Transverse colon (tissue), 4 donors: ENCODE measurements at places on chromosomes 16 and 17. TPM values are rescaled to one million over a fixed set of nuclear protein-coding genes. Genes with fewer than 3 reads are reported as not detected.

DNA sequence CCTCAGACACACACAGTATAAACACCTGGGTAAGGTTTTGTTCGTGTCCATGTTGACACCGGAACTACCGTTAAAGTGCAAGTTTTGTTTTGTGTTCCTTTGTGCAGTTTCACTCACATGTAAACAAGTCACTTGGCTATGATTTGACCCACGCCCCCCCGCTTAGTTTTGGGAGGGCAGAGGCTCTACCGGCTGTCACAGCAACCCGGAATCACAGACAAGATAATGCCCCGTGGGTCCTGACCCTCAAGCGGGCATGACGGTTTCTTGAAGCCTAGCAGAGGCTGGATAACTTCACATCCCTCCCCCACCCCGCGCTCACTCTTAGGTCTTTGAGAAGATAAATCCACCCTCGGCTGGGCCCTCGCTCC is 1.7 kb downstream of the RASD1 start:
- peaks cover 7% of the 10 kb centered on the region for H3K27me3 ChIP-seq
- H3K36me3 ChIP-seq: no peaks in the 10 kb centered on the region
- H3K4me3 ChIP-seq: peak overlapping the region; percentile 61
- H3K4me1 ChIP-seq: peaks cover 28% of the 10 kb centered on the region
- peak overlapping the region; percentile 87 for H3K27ac ChIP-seq

Gene CES3
- total RNA-seq: 326 TPM

Gene GGT6
- total RNA-seq: 308 TPM

DNA sequence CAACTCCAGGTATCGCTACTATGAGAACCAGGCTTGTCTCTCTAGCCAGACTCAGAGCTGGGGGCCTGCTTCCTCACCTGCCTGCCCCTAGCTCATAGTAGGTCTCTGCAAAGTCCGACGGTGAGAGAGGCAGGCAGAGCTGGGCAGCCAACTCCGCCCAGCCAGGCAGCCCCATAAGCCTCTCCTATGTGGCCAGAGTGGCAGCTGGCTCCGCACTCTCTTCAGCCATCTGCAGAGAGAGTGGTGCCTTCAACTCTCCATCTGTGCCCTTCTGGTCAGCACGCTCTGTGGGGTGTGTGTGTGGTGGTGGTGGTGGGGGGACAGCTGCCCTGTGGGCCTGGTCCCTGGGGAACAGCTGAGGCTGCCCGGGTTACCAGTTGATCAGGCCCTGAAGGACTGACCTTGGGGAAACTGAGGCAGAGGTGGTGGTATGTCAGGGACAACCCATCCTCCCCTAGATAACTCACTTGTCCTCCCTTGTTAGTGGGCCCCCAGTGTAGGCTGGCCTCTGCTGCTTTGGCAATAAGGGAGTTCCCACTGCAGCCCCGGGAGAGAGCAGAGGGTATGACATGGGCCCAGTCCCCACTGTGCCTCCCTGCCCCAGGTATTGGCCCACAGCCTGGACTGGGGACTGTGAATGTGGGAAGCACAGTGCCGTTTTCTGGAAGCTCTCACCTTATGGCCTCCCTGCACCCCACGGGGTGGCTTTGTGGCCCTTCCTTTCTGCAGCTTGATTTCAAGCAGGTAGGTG is 1.8 kb upstream of the ADGRG1 start:
- peaks cover 8% of the 10 kb centered on the region for H3K27me3 ChIP-seq
- no peaks in the 10 kb centered on the region for H3K36me3 ChIP-seq
- peaks cover 18% of the 10 kb centered on the region for H3K4me1 ChIP-seq
- no peak overlapping the region for H3K4me3 ChIP-seq
- H3K27ac ChIP-seq: no peak overlapping the region
- no peak for DNase-seq

Gene TCAP
- total RNA-seq: not detected
